Stimulated activated CD8-positive, alpha-beta memory T cell treated with anti-CD3 and anti-CD28 coated beads, Interleukin-15, amount 100 ng/mL, for 1 hour (primary cell): ENCODE measurements at places on chromosomes 7 and 10.

- no peak for DNase-seq
These were observed 43.6 kb downstream of the CNNM1 start for GRCh38 chr10:99372546-99373271.

GRCh38 chr7:139924461-139924860, 95.4 kb downstream of the TBXAS1 start:
- no peak for DNase-seq

GRCh38 chr10:28555358-28555757, 22.4 kb downstream of the WAC start:
- no peak for DNase-seq

DNA sequence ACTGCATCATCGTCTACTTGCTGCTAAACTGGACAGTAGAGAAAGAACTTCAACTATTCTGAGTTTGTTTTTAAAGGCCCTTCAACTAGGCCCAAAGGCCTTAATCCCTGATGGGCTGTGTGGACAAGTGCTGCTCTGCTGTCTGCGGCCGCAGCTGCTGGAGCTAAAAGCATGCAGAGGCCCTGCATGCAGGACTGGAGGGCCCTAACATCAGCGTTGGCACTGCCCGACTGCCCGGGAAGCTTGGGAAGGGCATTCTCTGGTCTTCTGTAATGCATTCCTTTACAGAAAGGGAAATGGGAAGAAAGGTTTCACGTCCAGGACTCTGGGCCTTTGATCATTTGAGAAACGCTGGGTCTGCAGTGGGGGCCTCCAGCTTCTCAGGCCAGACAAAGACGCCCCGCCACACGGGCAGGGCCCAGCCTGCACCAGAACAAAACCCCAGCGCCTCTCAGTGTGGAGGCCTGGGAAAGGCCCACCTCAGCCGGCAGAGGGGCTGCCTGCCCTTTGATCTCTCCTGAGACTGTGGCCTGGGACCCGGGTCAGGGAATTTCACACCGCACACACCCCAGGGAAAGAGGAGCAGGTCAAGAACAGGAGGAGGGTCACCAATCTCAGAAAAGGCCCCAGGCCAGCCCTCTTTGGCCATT, 229.3 kb downstream of the DNAJB6 start:
- no peak for DNase-seq

- DNase-seq: no peak
These were observed 14.6 kb downstream of the DHX32 start for GRCh38 chr10:125866421-125867029.

DNA sequence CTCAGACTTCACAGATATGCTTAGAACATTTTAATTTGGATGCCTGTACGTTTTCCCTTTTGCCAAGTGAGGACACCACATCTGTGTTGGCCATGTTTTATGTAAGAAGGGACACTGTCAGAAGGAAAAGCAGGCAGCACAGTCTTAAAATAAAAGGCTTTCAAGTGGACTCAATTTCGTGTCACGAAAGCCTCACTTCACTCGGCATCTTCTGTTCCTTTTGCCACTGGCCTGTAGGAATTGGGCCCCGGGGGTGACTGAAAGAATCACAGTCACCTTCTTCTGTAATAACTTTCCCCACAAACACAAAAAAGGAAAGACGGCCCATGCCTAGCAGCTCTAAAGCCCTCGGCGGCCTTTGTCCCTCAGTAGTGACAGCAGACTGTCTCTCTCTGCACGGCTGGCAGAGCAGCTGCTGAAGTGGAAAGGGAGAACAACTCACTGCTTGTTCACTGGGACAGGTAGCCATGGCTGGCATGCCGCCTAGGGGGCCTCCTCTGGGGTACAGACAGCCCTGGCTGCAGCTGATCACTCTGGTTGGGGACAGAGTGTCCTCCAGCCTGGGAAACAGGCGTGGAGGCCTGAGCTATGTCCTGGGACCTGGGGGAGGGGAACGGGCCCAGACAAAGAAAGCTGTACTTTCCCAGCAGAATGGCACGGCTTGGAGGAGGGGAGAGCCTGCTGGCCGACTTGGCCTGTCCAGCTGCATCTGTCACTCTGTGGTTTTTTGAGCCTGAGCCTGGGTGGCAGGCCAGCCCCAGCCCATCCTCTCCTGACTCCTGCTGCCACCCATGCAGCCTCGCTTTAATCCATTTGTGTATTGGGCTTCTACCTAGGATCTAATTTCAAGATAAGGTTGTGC, 4.4 kb downstream of the RASSF4 start:
- no peak for DNase-seq

DNA sequence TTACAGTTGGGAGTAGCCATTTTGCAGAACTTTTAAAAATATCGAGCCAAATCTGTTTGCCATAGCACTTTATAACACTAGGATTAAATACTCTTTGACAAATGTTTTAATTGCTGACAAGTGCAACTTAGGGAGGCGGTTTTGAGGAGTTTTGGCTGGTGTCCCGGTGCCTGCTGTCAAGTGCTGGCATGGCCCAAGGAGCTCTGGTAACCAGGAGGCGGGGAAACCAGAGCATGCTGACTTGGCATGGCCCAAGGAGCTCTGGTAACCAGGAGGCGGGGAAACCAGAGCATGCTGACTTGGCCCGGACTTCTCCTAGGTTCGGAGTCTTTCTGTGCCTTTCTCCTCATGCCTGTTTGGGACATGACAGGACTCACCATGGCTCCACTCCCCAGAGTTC, 30.8 kb upstream of the ZNF32 start:
- no peak for DNase-seq

- DNase-seq: no peak
These were observed 22.8 kb downstream of the GNA12 start for GRCh38 chr7:2821161-2821841.

- no peak for DNase-seq
These were observed 212.6 kb upstream of the FRMD4A start for GRCh38 chr10:14543046-14543903.

- no peak for DNase-seq
These were observed 12.4 kb downstream of the TTYH3 start for GRCh38 chr7:2644220-2644561.

- no peak for DNase-seq
These were observed 17.9 kb downstream of the BTAF1 start for GRCh38 chr10:91941426-91941825.

- DNase-seq: no peak
These were observed 31.3 kb downstream of the GALNT11 start for GRCh38 chr7:152056621-152057274.

DNA sequence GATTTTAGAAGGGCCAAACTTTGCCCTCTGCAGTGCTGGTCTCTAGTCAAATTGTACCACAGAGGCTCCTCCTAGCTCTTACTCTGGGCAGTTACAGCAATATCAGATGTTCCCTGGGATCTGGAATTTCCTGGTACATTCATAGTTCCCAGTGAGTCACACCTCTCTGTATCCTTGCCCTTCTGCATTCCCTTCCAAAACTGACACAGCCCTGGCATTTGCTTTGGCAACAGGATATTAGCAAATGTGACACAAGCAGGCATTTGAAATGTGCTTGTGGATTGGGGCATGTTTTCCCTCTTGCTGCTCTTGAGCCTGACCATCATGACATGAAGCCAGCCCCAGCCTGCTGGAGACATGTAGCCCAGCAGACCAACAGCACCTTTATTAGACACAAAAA, 284.7 kb upstream of the AKR1E2 start:
- DNase-seq: no peak

- no peak for DNase-seq
These were observed 110.1 kb upstream of the KLF6 start for GRCh38 chr10:3895045-3895631.

DNA sequence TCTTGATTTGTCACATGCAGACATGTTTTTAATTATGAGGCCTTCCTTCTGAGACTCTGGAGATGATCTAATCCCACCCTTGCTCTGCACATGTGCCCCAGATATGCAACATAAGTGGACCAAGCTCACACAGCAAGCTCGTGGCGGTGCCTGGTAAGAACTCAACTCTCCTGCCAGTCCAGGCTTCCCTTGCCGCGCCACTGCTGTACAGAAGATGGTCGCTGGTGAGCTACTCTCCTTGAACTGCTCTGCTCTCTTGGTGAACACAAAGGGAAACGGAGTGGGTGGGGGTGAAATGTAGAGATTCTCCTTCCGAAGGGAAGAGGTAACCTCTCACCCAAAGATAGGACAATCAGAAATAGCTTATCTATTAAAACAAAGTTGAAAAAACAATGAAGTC, 25.7 kb downstream of the MYOF start:
- DNase-seq: no peak

DNA sequence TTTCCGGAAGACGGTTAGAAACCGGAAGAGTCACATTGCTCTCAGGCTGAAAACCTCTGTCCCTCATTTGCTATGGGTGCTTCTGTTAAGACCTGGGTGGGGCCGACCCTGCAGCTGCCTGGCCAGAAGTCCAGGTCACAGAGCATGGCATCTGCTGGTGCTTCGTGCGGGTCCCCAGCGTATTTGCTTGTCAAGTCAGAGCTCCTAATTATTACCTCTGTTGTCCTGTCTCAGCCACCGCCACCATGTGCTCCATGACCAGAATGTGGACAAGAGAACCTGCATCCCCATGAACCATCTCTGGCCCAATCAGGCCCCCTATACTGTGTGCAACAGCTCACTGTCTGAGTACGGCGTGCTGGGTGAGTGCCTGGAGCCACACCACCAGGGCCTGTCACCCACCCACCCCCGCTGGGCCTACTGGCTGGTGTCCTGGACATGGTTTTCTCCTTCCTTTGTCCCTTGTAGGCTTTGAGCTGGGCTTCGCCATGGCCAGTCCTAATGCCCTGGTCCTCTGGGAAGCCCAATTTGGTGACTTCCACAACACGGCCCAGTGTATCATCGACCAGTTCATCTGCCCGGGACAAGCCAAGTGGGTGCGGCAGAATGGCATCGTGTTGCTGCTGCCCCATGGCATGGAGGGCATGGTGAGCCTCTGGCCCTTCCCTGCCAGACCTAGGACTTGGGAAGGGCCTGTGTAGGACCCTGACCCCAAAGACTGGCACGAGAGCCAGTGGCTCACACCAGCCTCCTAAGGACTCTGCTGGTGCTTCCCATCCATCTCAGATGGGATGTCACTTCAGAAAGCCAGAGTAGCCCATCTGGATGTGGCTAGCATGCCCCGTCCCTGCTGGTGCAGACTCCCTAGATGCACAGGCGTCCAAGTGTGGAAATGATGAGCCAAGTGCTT, 51.3 kb upstream of the ZMIZ2 start:
- DNase-seq: no peak

- no peak for DNase-seq
These were observed 109.9 kb downstream of the ITGB8 start for GRCh38 chr7:20440472-20441105.
